M059J (cell line): ENCODE measurements at places on chromosomes 6 and 20. TPM values are rescaled to one million over a fixed set of nuclear protein-coding genes. Genes with fewer than 3 reads are reported as not detected.

The NOX3 gene
- total RNA-seq, result not detected in 2 replicates

DNA sequence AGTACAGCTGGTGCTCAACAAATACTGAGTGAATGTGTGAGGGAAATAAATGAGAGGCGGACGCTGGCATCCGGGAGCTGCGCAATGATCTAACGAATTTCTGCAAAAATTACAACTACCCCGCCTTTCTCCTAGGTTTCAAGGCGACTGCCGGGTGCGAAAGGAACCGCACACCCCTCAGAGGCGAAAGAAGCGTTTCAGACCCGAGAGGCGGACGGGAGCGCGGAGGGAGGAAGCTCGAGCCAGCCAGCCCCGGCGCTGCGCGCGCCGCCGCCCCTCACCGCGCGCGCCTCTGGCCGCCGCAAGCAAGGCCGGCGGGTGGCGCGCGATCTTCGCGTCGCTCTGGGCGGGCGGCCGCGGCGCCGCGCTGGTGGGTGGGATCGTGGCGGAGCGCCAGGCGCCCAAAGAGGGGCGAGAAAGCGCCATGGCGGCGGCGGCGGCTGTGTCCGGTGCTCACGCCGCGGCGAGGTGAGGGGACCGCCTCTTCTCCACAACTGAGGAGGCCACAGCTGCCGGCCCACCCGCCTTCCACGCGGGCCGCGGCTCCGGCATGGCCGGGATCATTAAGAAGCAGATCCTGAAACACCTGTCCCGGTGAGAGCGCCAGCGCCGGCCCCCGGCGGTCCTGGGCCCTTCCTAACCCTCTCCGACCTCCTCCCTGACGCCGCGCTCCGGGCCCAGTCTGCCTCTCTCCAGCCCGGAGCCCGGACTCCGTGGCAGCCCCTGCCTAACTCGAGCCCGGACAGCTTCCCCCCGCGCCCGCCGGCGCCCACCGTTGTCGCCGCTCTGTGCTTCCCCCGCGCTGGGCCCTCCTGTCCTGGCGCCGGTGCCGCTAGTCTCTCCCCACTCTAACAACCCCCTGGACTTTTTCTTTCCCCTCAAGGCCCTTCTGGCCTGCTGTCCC lies at the start of gene BLTP3A:
TSS of gene BLTP3A (plus strand) at position 383 of the 904 bp plus-strand sequence. CDS start at position 551, 168 bp downstream.
- peak; percentile 69 for DNase-seq

The EYS gene
- total RNA-seq, result 0.17 and 0.99 TPM in 2 replicates

- no peak for DNase-seq
These were observed 33.9 kb downstream of the COL12A1 start for GRCh38 chr6:75171986-75172385.

- DNase-seq, result no peak
These were observed 12.4 kb upstream of the HMGN3 start for GRCh38 chr6:79246891-79247290.

GRCh38 chr6:38169977-38170526 lies 350.5 kb downstream of the ZFAND3 start:
- no peak for DNase-seq

DNA sequence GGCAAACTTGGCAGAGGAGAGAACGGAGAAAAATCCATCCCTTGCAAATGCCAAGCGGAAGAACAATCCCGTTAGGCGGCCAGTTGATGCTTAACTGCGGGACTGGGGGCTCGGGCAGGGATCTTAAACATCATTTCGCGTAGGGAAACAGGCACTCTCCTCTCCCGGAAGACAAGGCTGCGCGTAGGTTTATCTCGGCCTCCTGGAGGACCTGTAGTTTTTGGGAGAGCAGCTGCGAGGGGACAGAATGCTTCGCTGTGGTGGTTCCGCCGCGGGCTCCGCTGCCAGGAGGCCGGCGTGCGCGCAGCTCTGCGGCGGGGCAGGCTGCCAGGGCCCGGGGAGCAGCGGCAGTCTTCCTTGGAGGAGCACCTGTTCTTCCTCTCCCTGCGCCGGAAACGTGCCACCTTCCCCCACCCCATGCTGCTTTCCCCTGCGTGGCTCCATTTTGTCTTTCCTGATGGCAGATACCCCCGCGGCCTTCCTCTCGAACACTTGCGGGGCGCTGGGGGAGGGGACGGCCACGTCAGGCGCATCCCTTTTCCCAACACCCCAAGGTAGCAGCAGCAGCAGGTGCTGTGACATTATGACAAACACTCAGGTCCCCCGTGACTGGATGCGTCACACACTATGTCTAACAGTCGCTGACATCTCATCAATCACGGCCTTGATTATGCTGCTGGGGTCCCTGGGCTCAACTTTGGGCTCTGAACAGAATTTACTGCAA lies 230.7 kb upstream of the BTBD3 start:
- DNase-seq, result peak; percentile 54

DNA sequence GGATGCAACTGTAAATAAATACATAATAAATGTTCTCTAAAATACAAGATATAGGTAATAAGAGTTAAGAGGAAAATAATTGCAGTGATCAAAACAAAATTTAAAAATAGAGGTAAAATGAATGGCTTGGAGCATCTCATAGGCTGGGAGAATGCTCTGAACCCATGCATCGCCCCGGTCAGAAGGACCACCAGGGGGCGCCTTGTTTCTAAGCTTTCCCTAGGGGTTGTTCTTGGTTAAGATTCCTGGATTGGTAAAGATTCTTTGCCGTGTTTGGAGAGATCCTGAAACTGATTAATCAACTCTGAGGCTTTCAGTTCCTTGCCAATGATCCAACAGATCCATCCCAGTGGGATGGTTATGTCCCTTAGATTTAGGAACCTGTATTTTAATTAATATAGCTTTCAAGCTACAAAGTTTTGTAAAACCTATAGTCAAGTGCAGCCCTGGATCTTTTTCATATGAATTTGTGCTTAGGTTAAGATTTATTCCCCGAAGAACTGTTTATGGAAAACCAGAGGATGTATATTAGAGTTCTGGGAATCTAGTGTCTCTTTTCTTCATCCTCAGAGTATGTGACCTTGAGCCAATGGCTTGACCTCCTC lies 45.3 kb upstream of the PRELID3B start:
- DNase-seq, result peak; percentile 65
